ENCODE measurements at places on chromosomes 5 and 9.

- DNase-seq: no peak
Observed at GRCh38 chr5:118967059-118967508, 21.3 kb downstream of the DTWD2 start.

DNA sequence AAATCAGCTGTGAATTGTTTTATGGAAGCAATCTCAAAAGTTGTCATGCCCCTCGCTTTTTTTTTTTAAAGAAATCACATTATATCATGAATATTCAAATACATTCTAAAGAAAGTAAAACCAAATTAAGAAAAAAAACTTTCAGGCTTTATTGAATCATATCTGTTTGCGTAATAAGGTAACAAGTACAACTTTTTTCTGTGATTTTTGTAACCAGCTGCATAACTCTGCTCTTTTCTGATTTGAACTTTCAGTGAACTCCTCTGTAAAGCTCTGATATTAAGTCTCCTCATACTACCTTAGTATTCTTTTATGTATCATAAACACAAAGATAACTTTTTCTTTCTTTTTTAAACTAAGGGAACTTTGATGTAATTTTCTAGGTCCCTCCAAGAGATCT is 65.3 kb downstream of the CWC27 start:
- DNase-seq: no peak

- DNase-seq: no peak
Observed at GRCh38 chr5:52963636-52964035, 25.5 kb upstream of the ITGA2 start.

- no peak for DNase-seq
Observed at GRCh38 chr9:77714077-77714549, 66.0 kb upstream of the GNA14 start.

DNA sequence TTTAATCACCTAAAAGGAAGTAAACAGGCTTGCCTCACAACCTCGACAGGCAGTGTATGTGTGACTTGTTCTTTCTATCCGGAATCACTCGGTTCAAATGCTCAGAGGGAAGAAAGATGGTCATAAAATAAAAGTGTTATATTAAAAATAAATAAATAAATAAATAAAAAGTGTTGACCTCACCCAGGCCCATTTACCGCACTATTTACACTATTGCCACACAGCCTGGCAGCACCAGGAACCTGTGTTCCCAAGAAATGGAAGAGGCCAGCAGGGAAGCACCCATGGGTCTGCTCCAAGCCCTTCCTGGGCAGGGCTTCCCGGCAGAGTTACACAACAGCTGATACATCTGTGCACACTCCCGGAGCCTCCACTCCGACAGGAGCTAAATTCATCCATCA is 127.9 kb downstream of the EFNA5 start:
- DNase-seq: no peak

- no peak for DNase-seq
Observed at GRCh38 chr5:14206028-14206725, 63.0 kb downstream of the TRIO start.

- DNase-seq: no peak
Observed at GRCh38 chr9:96020792-96021550, 145.5 kb downstream of the ERCC6L2 start.

DNA sequence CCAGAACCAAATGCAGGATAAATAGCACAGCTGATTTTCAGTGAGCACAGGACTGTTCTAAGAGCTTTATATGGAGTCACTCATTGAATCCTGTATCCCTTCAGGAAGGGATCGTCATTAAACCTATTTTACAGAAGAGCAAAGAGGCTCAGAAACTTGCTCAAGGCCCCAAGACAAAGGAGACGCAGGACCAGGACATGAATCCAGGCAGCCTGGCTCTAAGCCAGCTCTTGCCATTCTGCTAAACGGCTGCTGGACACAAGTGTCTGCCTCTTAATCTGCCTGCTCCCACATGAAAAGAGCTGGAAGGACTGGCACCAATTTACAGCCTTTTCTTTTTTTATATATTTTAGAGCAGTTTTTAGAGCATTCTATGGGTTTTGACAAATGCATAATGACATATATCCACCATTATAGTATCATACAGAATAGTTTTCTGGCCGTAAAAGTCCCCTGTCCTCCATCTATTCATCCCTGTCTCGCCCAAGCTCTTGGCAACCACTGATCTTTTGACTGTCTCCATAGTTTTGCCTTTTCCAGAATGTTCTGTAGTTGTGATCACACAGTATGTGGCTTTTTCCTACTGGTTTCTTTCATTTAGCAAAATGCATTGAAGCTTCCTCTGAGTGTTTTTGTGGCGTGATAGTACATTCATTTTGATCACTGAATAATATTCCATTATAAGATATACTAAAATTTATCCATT is 37.5 kb downstream of the RETREG1 start:
- no peak for DNase-seq

DNA sequence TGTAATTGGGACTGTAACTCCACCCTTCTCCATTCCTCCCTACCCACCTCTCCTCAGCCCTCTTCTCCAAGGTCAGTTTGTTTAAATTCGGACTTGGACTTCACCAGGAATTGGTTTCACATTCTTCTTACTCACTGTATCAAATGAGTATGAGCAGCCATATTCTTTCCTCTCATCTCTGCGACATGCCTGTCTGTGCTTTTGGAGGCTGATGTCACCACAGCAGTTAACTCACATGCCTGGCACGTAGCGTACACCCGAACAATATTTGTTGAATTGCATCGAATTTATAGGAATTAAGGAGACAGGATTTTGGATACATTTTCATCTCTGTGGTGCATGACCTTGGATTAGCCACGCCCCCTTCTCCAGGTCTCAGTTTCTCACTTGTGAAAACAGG is 291.1 kb downstream of the ASTN2 start:
- DNase-seq: no peak

GRCh38 chr5:67027171-67027570 is 169.4 kb downstream of the CD180 start:
- DNase-seq: no peak

- DNase-seq: no peak
Observed at GRCh38 chr9:94869415-94869843, 142.9 kb downstream of the AOPEP start.

GRCh38 chr5:157862183-157862851 is 3.4 kb upstream of the CLINT1 start:
- no peak for DNase-seq

DNA sequence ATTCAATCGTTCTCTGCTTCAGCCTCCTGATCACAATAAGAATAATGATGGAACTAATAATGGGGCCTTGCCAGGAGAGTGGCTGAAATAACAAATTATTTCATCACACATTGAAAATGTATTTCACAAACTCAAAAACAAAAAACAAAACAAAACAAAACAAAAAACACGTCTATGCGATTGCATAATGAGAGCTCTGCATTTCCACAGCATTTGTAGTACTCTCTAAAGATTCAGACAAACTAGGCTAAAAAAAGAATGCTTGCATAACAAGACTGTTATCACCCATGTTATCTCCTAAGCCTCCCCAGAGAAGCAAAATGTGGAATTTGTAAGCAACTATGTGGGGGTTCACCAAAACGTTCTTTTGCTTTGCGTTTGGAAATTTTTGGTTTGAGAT is 48.1 kb downstream of the PRELID2 start:
- DNase-seq: no peak

DNA sequence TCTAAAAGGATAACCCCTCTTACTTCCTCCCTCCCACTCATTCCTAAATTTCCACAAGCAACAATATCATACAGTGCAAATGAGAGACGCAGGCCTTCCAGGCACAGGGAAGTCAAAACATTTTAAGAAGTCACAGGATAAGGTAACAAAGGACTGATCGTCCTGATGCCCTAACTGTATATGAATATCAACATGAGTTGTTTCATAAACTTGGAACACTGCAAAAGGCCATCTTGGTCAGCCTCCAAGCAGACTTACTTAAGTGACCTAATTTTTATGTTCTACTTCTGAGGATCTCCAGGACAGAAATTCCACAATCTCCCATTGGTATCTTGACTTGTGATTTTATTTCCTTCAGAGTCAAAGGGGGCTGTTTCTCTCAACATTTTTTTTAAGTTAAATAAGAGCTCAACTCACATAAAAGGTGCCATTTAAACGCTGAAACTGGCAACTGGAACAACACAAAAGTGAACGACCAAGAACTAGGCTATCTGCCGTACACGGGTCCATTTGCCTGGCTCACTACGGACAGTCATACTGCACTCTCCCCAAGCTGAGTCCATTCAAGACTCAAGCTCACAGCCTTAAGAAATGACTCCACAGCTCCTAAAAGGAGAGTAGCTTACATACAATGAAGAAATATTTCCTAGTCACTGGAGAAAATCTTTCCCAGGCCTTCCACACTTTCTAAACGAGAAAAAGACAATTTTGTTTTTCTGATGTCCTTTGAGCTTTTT is 71.3 kb downstream of the LHFPL2 start:
- no peak for DNase-seq

GRCh38 chr9:75084081-75084672 is 3.8 kb downstream of the NMRK1 start:
- DNase-seq: no peak

DNA sequence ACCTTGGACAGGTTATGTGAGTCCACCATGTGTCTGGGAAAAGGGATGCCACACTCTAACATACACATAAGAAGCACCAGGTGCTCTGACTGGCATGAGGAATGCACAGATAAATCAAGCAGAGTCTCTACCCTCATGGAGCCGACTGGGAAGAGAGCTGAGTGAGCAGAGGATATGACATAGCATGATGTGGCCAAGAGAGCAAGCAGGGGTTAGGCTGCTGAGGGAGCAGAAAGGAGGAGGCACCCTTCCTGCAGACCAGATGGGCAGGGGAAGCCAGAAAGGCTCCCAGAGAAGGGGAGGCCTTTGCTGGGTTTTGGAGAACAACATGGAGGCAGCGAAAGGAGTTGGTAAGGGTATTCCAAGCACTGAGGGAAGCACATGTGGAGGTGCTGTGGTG is 223.1 kb downstream of the GNA14 start:
- no peak for DNase-seq

- DNase-seq: no peak
Observed at GRCh38 chr9:80885894-80886293, 803.5 kb downstream of the TLE1 start.

DNA sequence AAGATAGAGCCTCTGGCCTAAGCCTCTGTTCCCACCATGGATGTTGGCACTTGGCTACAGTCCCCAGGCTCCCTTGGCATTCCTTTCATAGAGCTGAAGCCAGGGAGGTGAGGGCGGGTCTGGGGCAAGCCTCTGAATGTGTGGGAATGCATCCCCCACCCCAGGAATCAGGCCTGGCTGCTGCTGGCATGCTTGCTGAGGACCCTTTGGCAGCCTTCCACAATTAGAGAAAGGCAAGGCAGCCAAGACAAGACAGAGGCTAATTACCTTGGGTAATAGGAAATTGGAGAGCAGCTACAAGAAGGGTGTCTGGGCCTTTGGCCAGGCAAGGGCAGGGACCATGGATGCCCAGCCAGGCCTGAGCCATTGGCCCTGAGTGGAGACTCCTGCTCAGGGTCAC is 204.4 kb upstream of the TRIM32 start:
- DNase-seq: no peak

DNA sequence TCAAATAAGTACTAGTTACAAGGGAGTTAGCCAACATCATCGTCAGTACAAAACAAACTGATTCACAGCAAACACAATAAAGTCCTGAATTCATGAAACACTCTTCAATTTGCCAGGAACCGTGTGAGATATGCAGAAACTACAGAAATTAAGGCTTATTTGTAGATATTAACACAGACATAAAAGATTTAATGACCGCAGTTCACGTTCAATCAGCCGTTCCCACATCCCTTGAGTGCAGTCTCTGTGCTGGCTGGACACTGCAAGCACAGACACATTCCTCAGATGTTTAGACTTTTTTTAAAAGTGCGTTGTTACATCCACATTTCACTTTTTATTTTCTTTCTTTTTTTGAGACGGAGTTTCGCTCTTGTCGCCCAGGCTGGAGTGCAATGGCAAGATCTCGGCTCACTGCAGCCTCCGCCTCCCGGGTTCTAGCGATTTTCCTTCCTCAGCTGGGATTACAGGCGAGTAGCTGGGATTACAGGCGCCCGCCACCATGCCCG is 566 bp upstream of the CEP78 start:
- no peak for DNase-seq

GRCh38 chr5:174692381-174692780 is 32.0 kb upstream of the MSX2 start:
- DNase-seq: no peak

DNA sequence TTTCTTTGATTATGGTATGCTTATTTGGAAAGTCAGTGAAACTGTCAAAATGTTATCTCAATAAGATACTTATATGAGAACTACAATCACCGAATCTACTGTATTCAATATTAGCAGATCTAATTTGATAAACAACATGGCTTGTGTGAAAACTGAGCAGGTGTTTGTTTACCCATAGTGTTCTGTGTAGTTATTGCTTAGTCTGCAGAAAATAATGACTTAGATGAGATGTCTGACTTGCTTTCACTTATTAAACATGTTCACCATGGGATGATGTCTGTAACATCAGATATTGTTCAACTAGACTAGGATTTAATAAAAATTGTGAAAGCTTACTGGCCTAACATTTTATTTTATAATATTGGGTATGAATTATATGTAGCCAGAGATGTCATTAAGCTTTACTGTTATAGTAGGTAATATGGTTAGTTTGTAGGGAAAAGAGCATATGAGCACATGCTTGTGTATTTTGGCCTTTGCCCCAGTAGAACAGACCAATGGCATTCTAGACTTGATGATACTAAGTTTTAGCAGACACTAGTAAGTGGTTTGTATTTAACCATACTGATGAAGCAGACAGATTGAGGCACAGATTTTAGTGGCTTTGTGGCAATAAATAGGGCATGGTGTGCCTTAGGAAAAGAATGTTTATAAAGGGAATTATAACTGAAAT is 16.4 kb downstream of the SUB1 start:
- DNase-seq: no peak

- DNase-seq: no peak
Observed at GRCh38 chr5:157241483-157241882, 24.4 kb upstream of the CYFIP2 start.

GRCh38 chr5:53545744-53546143 is 14.7 kb upstream of the NDUFS4 start:
- no peak for DNase-seq

GRCh38 chr9:8643896-8644295 is 844.3 kb upstream of the DMAC1 start:
- DNase-seq: no peak

- DNase-seq: no peak
Observed at GRCh38 chr9:129455151-129455995, 165.5 kb downstream of the C9orf50 start.
